ENCODE measurements at places on chromosomes 4 and X. TPM values are rescaled to one million over a fixed set of nuclear protein-coding genes. Genes with fewer than 3 reads are reported as not detected.

- H3K4me1 ChIP-seq, result no peaks in the 10 kb centered on the region
- H3K36me3 ChIP-seq, result no peaks in the 10 kb centered on the region
- DNase-seq, result no peak
Measured at GRCh38 chrX:105910563-105911105, 88.3 kb downstream of the NRK start.

DNA sequence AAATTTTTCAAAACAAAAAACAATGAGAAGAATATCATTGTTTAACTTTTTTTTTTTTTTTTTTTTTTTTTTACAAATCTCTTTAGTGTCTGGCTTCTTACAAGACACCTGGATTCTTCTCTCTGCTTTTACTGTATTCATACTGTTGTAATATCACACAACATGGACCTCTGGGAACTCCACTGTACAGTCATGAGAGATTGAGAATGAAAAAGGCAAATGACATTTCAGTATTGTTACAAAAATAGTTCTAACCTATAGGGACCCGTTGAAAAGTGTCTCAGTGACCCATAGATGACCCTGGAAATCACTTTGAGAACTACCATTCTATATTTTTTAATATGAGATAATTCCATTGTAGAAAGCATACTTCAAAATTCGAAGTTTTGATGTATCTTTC lies 124.4 kb downstream of the SLIT2 start:
- H3K27me3 ChIP-seq, result no peaks in the 10 kb centered on the region
- H3K4me3 ChIP-seq, result no peak overlapping the region
- H3K27ac ChIP-seq, result no peak overlapping the region
- H3K4me1 ChIP-seq, result no peaks in the 10 kb centered on the region
- DNase-seq, result no peak

GRCh38 chr4:55017406-55017805 lies 108.0 kb downstream of the KDR start:
- no peaks in the 10 kb centered on the region for H3K36me3 ChIP-seq
- no peaks in the 10 kb centered on the region for H3K27me3 ChIP-seq
- no peak overlapping the region for H3K4me3 ChIP-seq
- no peak for DNase-seq

- no peaks in the 10 kb centered on the region for H3K36me3 ChIP-seq
- H3K27ac ChIP-seq, result no peak overlapping the region
- H3K27me3 ChIP-seq, result no peaks in the 10 kb centered on the region
- no peak for DNase-seq
- no peaks in the 10 kb centered on the region for H3K4me1 ChIP-seq
- no peak overlapping the region for H3K4me3 ChIP-seq
Measured at GRCh38 chrX:81957318-81957717, 755.4 kb downstream of the SH3BGRL start.

- DNase-seq, result no peak
- no peaks in the 10 kb centered on the region for H3K36me3 ChIP-seq
- no peaks in the 10 kb centered on the region for H3K4me1 ChIP-seq
- no peak overlapping the region for H3K27ac ChIP-seq
- H3K4me3 ChIP-seq, result no peak overlapping the region
Measured at GRCh38 chr4:180423712-180424057, 1819.5 kb upstream of the TENM3 start.

GRCh38 chrX:418927-419729 lies 32.4 kb upstream of the PPP2R3B start:
- DNase-seq, result no peak
- no peaks in the 10 kb centered on the region for H3K36me3 ChIP-seq
- H3K4me1 ChIP-seq, result no peaks in the 10 kb centered on the region
- H3K27me3 ChIP-seq, result peaks cover 2% of the 10 kb centered on the region

- H3K4me1 ChIP-seq, result no peaks in the 10 kb centered on the region
- no peaks in the 10 kb centered on the region for H3K27me3 ChIP-seq
- no peaks in the 10 kb centered on the region for H3K36me3 ChIP-seq
- no peak for DNase-seq
- no peak overlapping the region for H3K4me3 ChIP-seq
Measured at GRCh38 chr4:69617083-69617694, 22.3 kb downstream of the UGT2A2 start.

Gene SATL1
- total RNA-seq, result not detected

All from activated T-helper 1 cell treated with anti-CD3 and anti-CD28 coated beads, Interleukin-12 subunit alpha, Interleukin-12 subunit beta, Interleukin-2, Interleukin-4 antibody, amounts not matched to agents 30 ng/mL and 10 ng/mL and 1 ng/mL, durations not matched to agents 14 hours and 24 hours and 36 hours (primary cell).